Midbrain (tissue), 1 donor: ENCODE measurements at places on chromosomes 13 and 19.

DNA sequence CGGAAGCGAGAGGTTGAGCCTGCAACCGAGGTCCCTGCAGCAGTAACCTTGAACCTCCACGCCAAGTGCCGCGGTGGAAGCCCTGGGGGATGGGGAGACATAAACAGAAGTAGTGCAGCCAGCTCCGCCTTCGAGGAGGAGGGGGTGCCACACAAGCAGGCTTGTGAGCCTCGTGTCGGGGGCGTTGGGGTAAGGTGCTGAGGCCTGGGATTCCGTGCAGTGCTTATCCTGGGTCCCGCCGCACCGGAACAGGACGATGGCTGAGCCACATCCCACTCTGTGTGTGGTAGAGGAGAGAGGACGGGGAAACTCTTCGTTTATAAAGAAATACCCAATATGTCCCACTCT lies 51.0 kb downstream of the SOX1 start:
- no peak for DNase-seq

GRCh38 chr19:4988770-4989251 lies 19.9 kb downstream of the KDM4B start:
- DNase-seq: peak; percentile 9

DNA sequence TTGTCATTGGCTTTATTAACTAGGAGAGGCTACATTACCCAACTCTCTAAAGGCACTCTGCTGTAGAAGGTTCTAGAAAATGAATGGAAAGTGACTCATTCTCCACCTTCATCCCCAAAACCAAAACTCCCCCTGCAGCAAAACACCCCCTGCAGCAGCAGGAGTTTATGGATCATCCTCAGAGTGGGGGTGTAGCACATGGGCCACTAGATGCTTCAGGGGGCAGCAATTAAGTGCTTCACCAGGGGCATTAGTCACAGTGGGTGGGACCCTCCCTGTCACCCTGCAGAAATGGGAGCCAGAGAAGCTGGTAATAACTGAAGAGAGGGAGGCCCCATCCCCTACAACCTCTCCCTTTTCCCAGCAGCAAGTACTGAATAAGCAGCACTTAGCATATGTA lies 64.5 kb upstream of the MED4 start:
- DNase-seq: no peak

- peak; percentile 2 for DNase-seq
Observed at GRCh38 chr19:38389101-38389925, 816 bp downstream of the SPRED3 start.

GRCh38 chr13:99421758-99422585 lies 79.3 kb upstream of the TM9SF2 start:
- DNase-seq: no peak

- DNase-seq: no peak
Observed at GRCh38 chr13:113849981-113850721, 13.7 kb downstream of the GAS6 start.
